ENCODE measurements at places on chromosomes 16 and 17.

GRCh38 chr17:59839651-59840328 is 53.0 kb downstream of the TUBD1 start:
- peak; percentile 56 for DNase-seq

- DNase-seq = peak; percentile 35
Observed at GRCh38 chr17:58336456-58337209, 8.0 kb upstream of the TSPOAP1 start.

DNA sequence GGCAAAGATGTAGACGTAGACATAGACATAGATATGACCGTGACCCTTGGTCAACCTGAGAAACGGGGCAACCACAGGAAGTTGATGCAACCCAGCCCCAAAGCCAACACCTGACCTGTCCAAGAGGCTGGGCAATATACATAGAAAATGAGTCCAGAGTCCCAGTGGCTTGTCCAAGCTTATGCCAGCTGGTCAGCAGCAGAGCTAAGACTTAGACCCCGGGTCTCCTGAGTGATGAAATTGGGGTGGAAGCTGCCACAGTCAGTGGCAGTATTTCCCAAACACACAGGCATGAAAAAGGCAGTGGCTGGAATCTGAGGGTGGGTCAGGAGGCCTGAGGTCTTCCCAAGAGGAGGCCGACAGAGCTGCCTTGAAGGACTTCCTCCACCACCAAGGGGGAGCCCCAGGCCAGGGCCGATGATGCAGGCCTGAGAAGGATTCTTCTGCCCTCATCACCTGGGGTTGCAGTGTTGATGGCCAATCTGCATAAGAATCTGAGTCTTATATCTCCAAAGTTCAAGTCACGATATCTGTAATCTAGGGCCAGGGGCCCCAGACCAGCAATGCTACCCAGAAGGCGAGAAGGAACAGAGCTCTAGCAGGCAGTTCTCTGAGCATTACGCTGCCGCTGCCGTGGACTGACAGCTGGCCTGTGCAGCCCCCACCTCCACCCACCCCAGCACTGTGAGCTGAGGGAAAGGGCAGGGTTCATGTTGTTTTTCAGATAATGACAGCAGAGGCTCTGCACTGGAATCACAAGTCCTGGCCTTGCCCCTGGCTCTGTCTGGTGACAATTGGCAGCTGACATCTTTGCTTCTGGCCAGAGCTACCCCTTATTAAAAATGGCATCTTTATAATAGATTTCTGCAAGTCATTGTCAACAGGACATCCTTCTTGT is 72.7 kb downstream of the GNAO1 start:
- DNase-seq = no peak

GRCh38 chr17:73118139-73118538 is 25.7 kb upstream of the SLC39A11 start:
- no peak for DNase-seq

DNA sequence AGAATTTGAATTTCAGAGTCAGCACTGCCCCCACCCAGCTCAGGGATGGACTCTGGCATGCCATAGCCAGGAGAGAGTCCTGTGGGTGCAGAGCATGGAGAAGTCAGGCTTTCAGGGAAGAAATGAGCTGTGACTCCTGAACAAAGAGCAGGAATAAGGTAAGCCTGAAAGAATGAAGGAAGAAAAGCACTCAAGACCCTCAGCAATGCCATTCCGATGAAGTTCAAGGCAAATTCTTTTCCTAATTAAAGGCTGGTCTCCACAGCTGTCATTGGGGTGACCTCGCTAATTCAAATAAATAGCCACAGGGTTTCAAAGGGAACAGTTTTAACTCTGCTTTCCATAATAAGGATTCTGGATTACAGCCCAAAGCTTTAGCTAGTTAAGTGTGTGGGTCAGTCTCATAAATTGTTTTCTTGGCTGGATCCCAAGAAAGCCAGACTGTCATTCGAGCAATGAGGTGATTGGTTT is 31.7 kb downstream of the TOM1L2 start:
- peak; percentile 89 for DNase-seq

DNA sequence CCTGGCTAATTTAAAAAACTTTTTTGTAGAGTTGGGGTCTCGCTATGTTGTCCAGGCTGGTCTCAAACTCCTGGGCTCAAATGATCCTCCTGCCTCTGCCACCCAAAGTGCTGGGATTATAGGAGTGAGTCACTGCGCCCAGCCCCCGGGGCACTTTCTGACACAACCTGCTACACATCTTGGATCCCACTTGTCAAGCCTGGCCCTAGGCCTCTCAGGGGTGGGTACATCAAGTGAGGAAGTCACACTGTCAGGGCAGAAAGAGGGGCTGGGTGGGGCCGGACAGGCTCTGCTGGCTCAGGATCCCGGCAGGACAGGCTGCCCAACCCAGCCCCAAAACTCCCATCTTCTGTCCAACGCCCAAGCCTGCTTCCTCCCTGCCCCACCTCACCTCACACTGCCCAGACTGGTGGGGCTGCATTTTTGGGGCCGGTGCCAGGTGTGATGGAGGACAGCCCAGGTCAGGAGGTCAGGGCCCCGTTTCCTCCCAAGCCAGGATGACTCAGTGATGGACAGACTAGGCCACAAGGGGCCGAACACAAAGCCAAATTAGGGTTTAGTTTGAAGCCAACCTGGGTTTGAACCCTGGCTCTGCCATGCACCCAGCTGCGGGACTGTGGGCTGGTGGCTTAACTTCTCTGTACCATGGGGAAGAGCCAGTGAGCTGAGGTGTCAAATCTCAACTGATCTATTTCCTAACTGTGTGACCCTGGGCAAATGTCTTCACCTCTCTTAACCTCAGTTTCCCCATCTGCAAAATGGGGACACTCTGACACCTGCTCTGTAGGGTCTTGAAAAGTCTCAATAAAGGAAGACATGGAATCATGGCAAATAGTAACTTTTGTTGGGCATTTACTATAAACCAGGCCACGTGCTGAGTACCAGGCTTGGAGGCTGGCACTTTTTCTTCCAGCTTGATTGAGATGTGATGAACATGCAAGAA is 8.9 kb upstream of the PPL start:
- no peak for DNase-seq

- DNase-seq = no peak
Observed at GRCh38 chr17:61254904-61255303, 144.7 kb upstream of the TBX2 start.

DNA sequence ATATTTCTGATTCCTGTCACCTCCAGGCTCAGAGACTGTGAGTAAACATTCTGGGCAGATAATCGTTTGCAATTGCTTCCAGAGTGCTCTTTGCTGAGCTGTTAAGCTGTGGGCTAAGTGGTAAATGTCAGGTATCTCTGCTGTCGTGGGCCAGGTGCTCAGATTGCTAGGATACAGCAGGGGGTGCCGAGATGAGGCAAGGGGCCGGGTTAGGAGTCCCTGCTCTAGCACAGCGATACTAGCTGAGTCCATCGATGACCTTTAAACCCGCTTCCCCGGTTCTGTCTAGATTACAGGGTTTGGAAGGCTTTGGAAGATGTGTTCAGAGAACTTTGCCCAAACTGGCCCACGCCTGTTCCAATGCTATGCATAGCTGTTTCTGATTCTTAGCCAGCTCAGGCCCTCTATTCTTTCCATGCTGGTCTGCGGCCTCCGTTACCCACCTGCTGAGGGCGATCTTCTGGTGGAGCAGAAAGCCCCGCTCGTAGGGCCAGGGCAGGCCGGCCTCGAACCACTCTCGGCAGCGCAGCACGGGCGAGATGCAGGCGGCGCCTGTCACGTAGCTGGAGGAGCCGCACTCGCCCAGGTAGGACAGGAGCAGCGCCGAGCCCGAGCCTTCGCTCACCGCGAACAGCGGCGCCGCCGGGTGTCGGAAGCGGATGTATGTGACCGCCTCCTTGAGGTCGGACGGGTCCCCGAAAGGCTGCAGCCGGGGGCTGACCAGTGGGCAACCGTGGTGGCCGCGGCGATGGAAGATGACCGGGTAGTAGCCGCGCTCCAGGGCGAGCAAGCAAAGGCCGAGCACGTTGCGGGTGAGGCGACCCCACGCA is 979 bp downstream of the ABHD15 start:
- DNase-seq = no peak

DNA sequence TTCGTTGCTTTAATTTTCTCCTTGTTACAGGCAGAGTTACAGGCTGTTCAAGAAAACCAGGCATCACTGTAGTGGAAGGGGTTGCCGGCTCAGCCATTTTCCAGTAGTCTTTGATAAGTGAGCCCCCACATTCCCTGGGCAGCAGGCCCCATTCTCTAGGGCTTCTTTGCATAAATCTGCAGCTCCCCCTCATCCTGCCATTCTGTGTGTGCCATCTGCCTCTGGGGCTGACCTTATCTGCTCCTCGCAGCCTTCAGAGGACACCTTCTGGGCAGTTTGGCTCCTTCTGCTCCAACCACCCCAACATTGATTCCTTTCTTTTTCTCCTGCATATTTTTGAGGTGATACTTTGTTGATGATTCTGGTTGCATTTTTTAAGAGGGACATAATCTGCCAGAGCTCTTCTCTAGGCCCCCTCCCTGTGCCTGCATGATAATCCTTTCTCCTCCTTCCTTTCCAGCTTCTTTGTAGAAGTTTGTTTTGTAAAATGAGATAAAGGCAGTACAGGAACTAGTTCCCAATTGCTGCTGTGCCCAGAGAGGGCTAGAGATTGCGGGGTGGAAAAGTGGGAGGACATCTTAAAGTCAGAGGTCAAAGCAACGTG is 17.1 kb downstream of the RND2 start:
- no peak for DNase-seq

GRCh38 chr17:14513835-14514234 is 213.0 kb downstream of the HS3ST3B1 start:
- DNase-seq = no peak

DNA sequence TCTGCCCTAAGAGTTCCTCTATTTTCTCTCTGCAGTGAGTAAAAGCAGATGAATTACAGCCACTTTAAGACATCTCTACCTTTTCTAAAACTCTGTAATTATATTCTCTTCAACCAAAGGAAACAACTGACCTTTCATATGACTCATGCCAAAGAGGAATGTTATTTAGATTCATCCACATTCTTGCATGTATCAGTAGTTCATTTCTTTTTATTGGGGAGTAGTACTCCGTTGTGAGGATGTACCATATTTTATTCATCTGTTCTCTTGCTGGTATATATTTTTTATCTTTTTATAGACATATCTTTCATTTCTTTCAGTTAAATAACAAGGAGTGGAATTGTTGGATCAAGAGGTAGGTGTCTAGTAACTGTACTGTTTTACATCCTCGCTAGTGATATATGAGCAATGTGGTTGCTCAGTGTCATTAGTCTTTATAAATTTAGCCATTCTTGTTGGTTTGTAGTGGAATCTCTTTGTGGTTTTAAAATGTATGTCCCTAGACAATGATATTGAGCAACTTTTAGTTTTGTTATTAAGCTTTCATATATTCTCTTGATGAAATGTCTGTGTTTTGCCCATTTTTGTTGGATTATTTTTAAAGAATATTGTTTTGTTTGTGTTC is 7.8 kb upstream of the MYH8 start:
- peak; percentile 76 for DNase-seq

- no peak for DNase-seq
Observed at GRCh38 chr17:19727501-19728078, 11.2 kb upstream of the SLC47A2 start.

GRCh38 chr16:3797904-3798811 is 80.8 kb upstream of the TRAP1 start:
- DNase-seq = no peak

DNA sequence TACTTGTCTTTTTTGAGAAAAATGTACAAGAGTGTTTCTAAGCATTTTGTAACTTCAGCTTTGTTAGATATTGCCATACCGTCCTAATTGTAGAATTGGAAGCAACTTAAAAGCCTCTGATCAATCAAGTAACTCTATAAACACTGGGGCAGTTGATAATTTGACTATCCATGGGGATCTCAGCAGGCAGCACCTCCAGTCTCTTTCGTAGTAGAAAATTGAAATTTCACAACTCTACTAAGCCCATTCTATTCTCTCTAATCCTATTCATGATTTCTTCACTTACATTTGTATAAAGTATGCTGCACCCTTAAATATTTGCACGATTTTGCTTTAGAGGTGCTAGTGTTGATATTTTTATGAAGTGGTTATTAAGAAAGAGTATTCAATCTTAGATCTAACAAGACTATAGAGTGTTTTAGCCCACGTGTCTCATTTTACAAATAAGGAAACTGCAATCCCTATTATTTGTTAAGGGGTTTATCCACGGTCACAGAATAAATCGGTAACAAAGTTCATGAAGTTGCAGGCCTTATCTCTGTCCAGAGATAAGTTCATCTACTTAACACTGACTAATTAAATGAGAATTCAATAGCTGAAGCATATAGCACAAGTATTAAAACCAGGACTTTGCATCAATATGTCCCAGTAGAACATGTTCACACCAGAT is 10.9 kb downstream of the ABCA6 start:
- no peak for DNase-seq

DNA sequence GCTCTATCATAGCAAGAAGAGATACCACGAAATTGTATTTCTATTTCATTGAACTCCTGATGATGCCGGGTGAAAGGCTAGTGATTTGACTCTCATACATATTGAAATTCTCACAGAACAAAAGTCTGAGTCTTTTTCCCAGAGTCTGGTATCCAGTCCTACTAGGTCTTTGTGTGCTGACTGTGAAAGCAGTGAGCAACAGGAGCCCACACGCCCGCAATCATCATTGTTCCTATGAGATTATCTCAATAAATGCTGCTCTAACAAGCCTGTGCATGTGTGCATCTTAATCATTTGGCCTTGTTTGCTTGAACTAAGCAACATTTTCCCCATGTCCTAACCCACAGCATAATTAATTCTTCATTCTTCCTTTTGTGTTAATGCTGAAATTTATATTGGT is 1466.0 kb downstream of the CDH11 start:
- no peak for DNase-seq
